ENCODE measurements at places on chromosomes 4 and X.

DNA sequence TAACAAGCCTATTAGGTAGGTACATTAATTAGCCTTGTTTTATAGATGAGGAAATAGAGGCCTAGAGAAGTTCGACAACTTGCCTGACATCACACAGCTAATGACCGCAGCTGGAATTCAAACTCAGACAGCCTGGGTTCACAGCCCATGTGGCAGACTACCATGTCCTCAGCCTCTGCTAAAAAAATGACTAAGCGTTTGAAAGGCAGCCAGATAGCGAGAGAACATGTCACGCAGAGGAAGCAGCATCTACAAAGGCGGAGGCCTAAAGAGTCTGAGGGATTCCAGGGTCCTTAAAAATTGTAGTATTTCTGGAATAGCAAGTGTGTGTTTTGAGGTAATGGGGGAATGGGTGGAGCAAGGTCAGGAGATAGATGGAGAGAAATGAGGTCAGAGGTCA lies 33.2 kb upstream of the BMP15 start:
- peak; percentile 37 for DNase-seq

DNA sequence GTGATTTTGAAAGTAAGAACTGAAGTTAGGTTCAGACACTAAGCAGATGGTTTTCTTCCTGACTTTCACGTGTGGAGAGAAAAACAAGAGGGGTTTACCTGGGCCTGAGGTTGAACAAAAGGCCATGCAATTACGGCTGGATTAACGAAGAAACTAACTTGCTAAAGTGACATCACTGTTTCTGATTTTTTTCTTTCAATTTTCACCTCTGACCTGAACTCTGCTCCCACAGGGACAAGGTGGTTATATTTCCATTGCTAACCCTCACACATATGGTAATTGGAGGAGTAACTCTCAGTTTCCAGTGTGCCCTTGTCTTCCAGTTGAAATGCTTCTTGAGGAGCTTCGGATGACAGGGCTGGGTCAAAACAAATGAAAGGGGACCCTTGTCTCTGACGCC lies 38.0 kb downstream of the MSN start:
- no peak for DNase-seq

- DNase-seq, result no peak
Measured at GRCh38 chrX:136827026-136827425, 46.3 kb upstream of the ARHGEF6 start.

GRCh38 chrX:68671221-68671620 lies 23.8 kb downstream of the STARD8 start:
- DNase-seq, result no peak
